ENCODE measurements at places on chromosomes 13 and 19.

DNA sequence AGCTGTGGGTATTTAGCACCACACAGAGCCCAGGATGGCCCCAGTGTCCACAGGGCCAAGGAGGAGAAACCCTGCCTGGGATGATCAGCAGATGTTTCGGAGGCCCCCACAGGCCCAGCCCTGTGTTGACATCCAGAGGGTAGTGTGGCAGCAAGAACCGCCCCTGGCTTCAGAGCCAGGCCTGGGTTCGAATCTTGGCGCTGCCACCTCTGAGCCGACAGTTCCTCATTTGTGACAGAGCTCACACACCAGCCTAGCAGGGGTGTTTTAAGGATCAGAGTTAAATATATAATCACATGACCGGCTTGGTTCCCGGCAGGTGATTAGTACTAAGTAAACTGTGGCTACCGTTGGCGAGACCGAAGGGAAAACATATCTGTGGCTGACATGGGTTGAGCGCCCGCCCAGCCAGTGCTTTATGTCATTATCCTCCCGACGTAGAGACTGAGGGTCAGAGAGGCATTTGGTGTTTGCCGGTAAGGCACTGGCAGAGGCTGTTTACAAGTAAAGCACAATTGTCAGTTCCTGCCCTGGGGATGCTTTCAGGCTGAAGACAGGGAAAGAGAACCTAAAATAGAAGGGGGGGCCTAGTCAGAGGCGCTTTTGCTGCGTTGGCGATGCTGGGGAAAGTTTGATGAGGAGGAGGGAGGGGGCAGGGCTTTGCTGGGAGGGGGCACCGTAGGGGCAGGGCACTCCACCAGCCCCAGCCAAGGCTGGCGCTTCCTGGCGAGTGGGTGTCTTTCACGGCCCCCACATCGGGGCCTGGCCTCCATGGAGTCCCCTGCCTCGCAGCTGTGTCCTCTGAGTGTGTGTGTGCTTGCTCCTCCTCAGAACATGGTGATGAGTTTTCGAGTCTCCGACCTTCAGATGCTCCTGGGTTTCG is 4.8 kb downstream of the PIAS4 start:
- no peak for DNase-seq

- DNase-seq, result no peak
Observed at GRCh38 chr19:31262725-31263191, 86.5 kb downstream of the TSHZ3 start.

DNA sequence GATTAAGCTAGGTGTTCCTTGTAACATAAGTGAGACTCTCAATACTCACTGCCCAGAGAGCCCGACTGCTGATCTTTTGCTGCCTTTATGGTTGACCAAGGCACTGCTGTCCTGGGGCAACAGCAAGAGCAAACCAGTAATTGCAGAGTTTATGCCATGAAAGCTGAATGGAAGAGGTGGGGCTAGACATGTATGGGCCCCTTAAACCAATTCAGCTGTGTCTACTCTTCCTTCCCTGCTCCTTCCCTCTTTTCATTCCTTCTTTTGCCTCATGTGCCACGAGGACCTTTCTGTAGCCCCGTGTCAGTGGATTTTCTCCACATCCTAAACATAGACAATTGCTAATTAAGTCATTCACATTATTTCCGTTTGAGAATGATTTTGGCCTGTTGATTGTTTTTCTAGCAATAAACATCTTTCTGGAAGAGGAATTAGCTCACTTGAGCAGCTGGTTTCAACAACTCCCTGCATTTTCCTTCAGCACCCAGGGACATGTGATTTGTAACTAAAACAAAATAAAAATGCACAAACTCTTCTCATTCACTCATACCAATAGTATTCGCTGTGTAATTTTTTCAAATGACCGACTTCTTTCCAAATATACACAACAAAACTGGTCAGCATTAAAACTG is 40.5 kb downstream of the RAP2A start:
- DNase-seq, result no peak

- DNase-seq, result no peak
Observed at GRCh38 chr19:7533281-7533885, 2.1 kb upstream of the PNPLA6 start.

DNA sequence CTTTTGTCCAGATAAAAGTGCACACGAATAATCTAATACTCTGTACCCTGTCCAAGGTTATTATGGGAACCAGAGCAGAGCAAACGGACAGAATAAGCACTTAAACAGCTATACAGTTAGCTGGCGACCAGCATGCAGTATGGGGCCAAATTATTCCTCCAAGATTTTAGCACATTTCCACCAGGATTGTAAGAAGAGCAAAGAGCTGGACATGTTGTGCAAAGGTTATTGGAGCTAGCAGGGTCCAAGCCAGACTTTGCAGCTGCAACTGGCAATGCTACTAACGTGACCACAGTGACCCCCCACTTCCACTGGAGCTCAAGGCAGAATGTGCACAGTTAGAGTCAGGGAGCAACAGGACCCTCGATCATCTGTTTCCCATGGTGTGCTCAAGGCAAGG is 89.9 kb downstream of the COL4A1 start:
- no peak for DNase-seq

- DNase-seq, result no peak
Observed at GRCh38 chr13:82436099-82436585, 1446.1 kb downstream of the SLITRK1 start.

- DNase-seq, result no peak
Observed at GRCh38 chr19:36483653-36484052, 5.7 kb downstream of the ZNF566 start.

DNA sequence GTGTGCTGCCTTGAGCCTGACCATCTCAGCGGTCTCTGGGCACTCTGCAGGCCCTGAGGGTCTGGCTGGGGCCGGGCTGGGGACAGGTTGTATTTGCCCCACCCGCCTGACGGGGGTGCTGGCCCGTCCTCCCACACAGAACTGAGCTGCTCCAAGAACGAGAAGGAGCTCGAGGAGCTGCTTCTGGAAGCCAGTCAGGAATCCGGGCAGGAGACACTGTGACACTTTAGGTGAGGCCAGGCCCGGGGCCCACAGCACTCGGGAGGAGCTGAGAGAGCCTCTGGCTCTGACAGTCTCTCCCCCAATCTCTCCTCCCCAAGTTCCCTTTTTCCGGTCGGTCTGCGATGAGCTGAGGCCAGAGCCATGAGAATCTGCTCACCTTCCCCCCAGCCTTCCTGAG is 14.5 kb downstream of the NKPD1 start:
- DNase-seq, result no peak

- no peak for DNase-seq
Observed at GRCh38 chr13:27572234-27572901, 48.0 kb downstream of the LNX2 start.

GRCh38 chr13:49645451-49645850 is 17.1 kb downstream of the ARL11 start:
- DNase-seq, result no peak

GRCh38 chr13:42997381-42997780 is 5.3 kb upstream of the EPSTI1 start:
- no peak for DNase-seq

GRCh38 chr13:110826861-110827672 is 87.8 kb downstream of the ANKRD10 start:
- DNase-seq, result no peak

GRCh38 chr19:17965370-17966128 is 1.4 kb upstream of the KCNN1 start:
- no peak for DNase-seq

- DNase-seq, result no peak
Observed at GRCh38 chr13:99366075-99366987, 59.1 kb upstream of the GPR183 start.

- no peak for DNase-seq
Observed at GRCh38 chr13:33340631-33341030, 55.1 kb upstream of the STARD13 start.

DNA sequence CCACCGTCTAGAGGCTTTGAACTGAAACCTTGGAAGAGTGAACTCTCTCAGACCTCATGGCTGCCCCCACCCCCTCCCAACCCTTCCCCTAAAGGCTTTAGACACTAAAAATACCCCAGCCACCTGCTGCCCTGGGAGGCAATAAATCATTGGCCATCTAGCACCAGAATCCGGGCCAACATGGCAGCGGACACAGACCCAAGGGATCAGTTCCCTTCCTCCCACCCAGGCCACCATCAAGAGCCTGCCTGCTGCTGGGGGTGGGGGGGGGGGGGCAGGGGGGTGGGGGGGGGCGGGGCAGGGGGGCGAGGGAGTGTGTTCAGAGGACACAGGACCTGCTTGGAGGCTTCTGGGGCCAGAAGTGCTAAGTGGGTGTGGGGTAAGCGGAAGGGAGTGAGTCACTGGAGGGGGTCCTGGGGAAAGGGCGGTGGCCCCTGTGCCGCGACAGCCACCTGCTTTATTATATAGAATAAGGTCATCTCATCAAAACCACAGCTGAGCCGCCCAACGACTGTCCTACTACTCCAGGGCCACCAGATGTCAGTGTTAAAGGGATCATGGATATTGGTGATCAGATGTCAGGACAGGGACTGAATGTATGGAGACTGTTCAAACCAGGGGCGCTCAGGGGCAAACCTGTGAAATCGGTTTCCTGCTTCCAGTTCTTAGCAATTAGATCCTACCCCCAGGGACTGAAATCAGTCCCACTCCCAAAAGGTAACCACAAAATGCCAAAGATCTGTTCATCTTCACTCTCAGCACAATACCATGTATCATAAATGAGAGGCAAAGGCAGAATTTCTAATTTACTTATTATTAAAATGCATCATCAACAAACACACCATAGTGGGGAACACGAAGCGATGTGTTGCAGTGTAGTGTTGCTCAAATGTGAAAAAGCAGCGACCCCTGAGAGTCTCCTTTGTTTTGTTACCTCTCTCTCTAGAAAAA is 24.3 kb downstream of the ARL11 start:
- DNase-seq, result peak; percentile 34

DNA sequence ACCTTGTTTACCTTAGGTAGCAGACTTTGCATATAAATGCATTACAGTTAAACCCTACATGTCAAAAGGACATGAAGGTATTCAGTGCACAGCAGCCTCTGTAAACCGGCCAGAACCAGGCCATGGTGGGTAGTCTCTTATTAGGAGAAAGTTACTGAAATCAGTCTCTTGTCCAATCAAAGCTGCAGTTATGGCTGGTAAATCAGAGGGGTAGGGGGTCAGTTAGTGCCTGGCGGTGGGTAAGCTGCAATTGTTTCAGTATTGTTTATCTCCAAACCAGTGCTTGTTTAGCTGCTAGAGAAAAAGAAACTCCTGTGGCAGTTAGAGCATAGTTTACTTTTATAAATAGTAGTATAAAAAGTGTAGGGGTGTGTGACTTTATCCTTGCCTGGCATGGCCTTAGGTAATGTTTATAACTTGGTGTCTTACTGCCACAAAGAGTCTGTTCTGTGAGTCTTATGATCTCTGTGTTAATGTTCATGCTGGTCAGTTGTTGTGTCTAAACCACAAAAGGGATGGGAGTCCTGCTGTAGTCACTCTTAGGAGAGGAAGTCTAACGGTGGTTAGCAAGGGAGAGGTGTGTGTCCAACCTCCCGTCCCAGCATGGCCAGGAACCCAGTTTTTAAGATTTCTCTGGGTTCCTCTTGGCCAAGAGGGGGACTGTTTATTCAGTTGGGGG is 28.0 kb downstream of the CHST8 start:
- DNase-seq, result no peak

GRCh38 chr19:45113628-45114027 is 20.6 kb downstream of the PPP1R37 start:
- no peak for DNase-seq

DNA sequence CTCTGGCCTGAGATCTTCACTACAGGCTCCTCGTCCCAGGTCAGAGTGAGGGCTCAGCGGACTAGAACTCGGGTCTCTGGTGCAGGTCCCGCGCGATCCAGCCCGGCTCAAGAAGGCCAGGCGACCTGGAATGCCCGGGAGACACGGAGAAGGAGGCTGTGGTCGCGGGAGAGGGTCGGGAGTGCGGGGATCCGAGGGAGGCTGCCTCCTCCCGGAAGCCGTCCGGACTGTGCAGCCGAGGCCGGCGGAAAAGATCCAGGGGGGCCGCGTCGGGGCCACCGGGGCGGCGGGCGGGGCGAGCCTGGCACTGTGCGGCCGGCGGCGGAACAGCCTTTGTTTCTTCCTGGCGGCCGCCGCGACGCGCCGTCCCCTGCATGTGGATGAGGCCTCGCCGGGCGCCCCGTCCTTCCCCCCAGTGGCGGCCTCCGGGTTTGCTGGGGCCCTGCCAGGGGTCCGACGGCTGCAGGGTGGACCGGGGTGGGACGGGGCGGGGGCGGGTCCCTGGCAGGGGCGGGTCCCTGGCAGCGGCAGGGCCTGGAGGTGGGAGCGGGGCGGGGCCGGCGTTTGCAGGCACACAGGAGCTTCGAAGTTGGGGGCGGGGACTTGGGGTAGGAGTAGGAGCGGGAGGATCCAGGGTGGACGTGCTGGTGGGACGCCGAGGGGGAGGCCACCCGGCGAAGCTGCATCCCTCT is 1.0 kb upstream of the SLC7A10 start:
- DNase-seq, result no peak

GRCh38 chr13:90594681-90595080 is 752.8 kb upstream of the MIR17HG start:
- no peak for DNase-seq

DNA sequence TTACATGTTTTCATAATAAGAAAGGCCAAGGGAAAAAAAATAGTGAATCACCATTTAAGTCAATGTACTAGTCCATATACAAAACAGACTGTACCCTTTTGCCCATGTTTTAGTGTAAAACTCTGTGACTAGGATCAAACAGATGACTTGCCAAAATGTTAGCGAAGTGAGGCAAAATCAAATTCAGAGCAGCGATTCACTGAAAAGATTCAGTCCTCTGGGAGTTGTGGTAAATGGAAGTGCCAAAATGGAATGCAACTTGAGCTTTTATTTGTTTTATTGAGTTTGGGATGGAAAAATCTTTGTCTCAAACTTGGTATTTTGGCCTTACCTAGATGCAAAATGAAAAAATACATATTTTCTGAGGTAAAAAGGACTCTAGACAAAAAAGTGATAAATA is 9.1 kb downstream of the CDADC1 start:
- no peak for DNase-seq

DNA sequence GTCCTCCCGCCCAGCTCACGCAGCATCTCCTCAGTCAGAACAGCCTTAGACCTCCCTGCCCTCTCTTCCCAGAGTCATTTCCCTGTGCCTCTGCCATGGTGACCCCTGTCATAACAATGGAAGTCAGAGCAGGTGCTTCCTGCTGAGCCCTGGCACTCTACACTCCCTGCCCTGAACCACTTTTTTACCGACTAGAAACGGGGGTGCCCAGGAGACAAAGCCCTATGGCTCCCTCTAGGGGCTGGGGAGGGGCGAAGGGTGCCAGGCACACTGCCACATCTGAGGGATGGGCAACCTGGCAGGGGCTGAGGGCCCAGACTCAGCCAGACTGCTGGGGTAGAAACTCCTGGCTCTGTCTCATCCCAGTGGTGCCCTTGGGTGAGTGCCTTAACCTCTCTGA is 16.4 kb downstream of the ZNF574 start:
- DNase-seq, result no peak
